ENCODE measurements at places on chromosomes 6 and 20. TPM values are rescaled to one million over a fixed set of nuclear protein-coding genes. Genes with fewer than 3 reads are reported as not detected.
A peak's percentile ranks its signal among the peaks of the same experiment; 100 is the strongest.

PTPRK gene
- 0.53 TPM for total RNA-seq

GRM1 gene
- total RNA-seq = not detected

GABRR2 gene
- total RNA-seq = 0.78 TPM

LY6G6D gene
- not detected for total RNA-seq

FABP7 gene
- total RNA-seq = not detected

FOXF2 gene
- total RNA-seq = not detected

DPPA5 gene
- not detected for total RNA-seq

SCAND1 gene
- 70.0 TPM for total RNA-seq

DNA sequence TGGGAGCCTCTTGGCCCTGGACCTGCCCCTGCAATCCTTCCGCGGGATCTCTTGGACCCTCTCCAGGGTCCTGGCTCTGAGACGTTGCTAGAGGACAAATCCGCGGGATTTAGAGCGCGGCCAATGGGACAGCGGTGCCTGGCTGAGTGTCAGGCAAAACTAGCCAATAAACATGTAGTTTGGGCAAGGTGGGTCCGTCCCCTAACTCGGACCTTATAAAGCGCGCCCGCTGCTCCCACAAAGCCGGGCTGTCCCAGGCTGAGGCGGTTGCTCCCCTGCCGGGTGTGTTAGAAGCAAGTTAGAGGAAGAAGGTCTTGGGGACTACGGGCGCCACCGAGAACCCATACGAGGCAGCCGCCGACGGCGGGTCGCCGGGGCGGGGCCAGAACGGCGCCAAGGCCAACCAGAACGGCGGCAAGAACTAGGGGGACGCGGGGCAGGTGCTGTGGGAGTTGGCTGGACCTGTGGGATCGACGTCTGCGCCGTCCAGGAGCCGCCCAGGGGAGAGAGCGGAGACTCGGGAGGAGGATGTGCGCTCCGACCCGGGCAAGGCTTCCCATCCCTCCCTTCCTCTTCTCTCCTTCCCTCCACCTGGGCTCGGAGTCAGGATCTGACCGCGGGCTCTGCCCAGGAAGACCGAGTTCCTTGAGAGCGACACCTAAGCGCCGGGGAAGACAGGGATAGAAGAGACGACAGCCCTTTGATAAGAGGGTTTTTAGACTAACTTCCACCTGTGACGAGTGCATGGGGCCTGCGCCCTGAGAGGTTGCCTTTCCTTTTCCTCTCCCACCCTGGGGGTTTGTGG lies 6.5 kb upstream of the TMEM14A start:
- peaks cover 4% of the 10 kb centered on the region for H3K36me3 ChIP-seq
- no peak overlapping the region for H3K4me3 ChIP-seq
- H3K27me3 ChIP-seq = no peaks in the 10 kb centered on the region
- H3K4me1 ChIP-seq = peaks cover 17% of the 10 kb centered on the region

GRCh38 chr20:15475483-15475882 lies 1097.8 kb downstream of the KIF16B start:
- H3K27ac ChIP-seq = no peak overlapping the region
- no peaks in the 10 kb centered on the region for H3K4me1 ChIP-seq
- DNase-seq = no peak
- no peaks in the 10 kb centered on the region for H3K27me3 ChIP-seq
- no peak overlapping the region for H3K4me3 ChIP-seq

GRCh38 chr6:73565767-73566485 lies 45.1 kb upstream of the EEF1A1 start:
- no peak overlapping the region for H3K4me3 ChIP-seq
- no peak overlapping the region for H3K27ac ChIP-seq
- H3K4me1 ChIP-seq = peaks cover 3% of the 10 kb centered on the region
- H3K27me3 ChIP-seq = no peaks in the 10 kb centered on the region
- H3K36me3 ChIP-seq = no peaks in the 10 kb centered on the region
- no peak for DNase-seq

DNA sequence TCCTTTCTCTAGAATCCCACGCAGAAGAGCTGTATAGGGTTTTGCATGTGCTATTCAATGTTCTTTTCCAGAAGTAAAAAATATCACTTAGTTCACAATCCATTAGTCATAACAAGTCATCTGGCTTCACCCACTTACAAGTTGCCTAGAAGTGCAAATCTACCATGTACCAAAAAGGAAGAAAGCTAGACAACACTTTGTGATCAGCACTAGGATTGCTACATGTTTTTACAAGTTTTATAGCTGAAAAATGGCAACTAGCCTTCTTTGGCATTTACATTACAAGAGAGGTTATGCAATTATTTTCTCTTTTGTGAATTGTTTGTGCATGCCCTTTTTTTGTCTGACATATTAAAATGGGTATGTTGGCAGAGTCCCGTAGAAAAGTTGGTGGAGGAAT lies 85.6 kb upstream of the PTPRK start:
- DNase-seq = no peak
- H3K4me1 ChIP-seq = no peaks in the 10 kb centered on the region
- no peaks in the 10 kb centered on the region for H3K36me3 ChIP-seq
- H3K4me3 ChIP-seq = no peak overlapping the region

DNA sequence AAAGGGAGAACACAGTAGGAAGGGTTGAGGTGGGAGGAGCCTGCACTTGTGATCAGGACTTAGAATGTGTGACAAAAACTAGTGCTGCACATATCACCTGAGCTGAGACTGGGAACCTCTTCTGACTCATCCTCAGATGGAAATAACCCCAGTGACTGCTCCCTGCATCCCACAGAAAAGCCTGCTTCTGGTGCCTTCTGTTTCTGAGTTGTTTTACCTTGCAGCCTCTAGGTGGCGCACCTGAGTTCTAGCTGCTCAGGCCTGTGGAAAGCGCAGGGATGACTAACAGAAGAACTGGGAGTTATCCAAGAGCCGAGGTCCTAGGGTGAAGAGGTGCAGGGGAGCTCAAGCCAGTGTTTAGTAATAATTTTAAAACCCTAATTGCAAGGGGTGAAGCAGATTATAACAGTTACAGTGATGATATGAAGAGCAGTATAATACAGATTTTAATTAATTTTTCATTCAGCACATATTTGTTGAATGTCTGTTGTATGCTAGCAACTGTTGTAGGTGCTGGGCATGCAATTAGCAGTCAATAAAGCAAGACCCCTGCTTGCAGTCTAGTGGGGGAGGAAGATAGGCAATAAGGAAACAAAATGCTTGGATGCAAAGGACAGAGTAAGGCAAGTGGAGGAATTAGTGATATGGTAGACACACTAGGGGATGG lies 302.5 kb downstream of the DHX35 start:
- no peaks in the 10 kb centered on the region for H3K4me1 ChIP-seq
- DNase-seq = peak; percentile 40
- no peaks in the 10 kb centered on the region for H3K36me3 ChIP-seq
- H3K27ac ChIP-seq = no peak overlapping the region

GRCh38 chr6:75619230-75619899 lies 17.7 kb downstream of the SENP6 start:
- no peak overlapping the region for H3K27ac ChIP-seq
- H3K27me3 ChIP-seq = no peaks in the 10 kb centered on the region
- no peak for DNase-seq

- peaks cover 6% of the 10 kb centered on the region for H3K36me3 ChIP-seq
- no peak overlapping the region for H3K27ac ChIP-seq
- peak overlapping the region; percentile 72 for H3K4me3 ChIP-seq
- DNase-seq = no peak
- peaks cover 52% of the 10 kb centered on the region for H3K27me3 ChIP-seq
Observed at GRCh38 chr6:124960757-124961463, 1.3 kb upstream of the RNF217 start.

GRCh38 chr20:17897566-17898307 lies 70.9 kb downstream of the SNX5 start:
- H3K27me3 ChIP-seq = peaks cover 31% of the 10 kb centered on the region
- peaks cover 34% of the 10 kb centered on the region for H3K4me1 ChIP-seq
- no peak for DNase-seq
- no peaks in the 10 kb centered on the region for H3K36me3 ChIP-seq
- no peak overlapping the region for H3K4me3 ChIP-seq

DNA sequence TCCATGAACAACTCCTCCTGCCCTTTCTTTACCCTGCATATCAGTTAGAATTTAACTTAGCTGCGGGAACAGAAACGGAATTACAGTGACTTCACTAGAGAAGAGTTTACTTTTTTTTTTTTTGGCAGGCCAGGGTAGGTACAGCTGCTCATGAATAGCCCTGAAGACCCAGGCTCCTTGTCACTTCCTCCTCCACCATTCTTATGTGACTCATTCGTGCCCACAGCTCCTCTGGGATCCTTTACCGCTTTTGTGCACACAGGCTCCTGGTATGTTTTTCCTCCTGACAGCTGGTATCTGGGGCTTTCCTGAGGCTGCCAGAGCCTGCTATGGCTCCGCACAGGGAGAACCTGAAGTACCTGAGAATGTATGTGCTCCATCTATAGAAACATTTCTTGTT lies 3.9 kb upstream of the KCNS1 start:
- DNase-seq = no peak
- no peaks in the 10 kb centered on the region for H3K36me3 ChIP-seq
- no peak overlapping the region for H3K4me3 ChIP-seq
- peaks cover 2% of the 10 kb centered on the region for H3K4me1 ChIP-seq

DNA sequence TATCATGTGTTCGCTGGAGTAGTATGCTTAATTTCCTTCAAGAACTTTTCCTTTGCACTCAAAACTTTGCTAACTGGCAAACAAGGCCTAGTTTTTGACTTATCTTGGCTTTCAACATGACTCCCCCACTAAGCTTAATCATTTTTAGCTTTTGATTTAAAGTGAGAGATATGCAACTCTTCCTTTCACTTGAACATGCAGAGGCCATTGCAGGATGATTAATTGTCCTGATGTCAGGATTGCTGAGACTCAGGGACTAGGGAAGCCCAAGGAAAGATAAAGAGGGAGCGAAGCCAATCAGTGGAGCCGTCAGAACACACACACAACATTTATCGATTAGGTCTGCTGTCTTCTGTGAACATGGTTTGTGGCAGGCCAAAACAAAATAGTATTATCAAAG lies 491.4 kb downstream of the CBLN4 start:
- H3K4me3 ChIP-seq = no peak overlapping the region

DNA sequence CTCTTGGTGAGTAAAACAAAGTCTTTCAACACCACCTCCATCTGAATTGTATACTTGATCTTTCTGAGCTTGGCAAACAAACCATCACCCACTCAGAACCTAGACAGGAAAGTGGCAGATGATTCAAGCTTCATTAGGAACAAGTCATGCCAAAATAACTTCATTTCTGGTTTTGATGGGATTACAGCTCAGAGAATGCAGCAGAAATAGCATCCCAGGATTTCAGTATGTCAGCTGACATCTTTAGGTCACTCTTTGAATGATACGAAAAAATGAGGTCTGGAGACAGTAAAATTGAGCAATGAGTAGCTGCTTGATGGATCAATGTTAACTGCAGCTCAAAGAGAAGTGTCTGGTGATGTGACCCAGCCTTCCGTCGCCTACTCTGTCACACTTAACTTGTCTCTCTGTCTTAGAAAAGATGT lies 92.4 kb downstream of the GJA10 start:
- H3K4me1 ChIP-seq = peaks cover 24% of the 10 kb centered on the region
- no peak overlapping the region for H3K4me3 ChIP-seq

DNA sequence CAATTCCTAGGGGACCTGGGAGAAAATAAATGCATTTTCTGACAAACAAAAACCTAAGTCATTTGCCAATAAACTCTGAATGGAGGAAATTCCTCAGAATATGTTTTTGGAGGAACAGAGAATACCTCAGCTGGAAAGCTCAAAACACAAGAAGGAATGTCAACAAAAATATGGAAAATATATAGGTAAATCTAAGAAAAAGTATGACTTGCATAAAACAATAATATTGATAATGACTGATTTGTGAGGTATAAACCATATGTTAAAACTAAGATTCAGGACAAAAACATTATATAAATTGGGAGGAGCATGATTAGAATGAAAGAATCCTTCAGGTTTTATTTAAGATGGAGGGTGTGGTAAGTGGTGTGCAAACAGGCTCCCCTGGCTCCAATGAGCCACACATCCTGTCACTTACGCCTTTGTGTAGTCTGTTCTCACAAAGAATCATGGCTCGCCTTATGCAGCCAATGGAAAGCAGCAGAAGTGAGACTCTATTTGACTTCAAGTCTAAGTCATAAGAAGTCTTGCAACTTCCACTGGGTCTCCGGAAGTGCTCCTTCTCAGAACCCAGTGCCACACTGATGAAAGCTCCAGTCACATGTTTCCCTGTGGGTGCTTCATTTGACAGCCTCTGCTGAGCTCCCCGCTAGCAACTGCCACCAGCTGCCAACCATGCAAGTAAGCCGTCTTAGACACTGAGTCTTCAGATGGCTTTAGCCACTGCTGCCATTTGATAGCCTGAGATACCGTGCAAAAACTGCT lies 8.1 kb downstream of the CFAP61 start:
- H3K4me1 ChIP-seq = no peaks in the 10 kb centered on the region
- no peak overlapping the region for H3K4me3 ChIP-seq
- DNase-seq = no peak
- no peaks in the 10 kb centered on the region for H3K36me3 ChIP-seq
- H3K27me3 ChIP-seq = peaks cover 30% of the 10 kb centered on the region

- H3K36me3 ChIP-seq = peaks cover 2% of the 10 kb centered on the region
- no peak overlapping the region for H3K27ac ChIP-seq
- H3K27me3 ChIP-seq = peaks cover 7% of the 10 kb centered on the region
- DNase-seq = no peak
Observed at GRCh38 chr6:121338956-121339355, 4.7 kb upstream of the TBC1D32 start.

GRCh38 chr20:22611636-22612035 lies 27.3 kb upstream of the FOXA2 start:
- H3K36me3 ChIP-seq = no peaks in the 10 kb centered on the region
- no peak overlapping the region for H3K4me3 ChIP-seq
- H3K27me3 ChIP-seq = no peaks in the 10 kb centered on the region
- H3K4me1 ChIP-seq = no peaks in the 10 kb centered on the region

GRCh38 chr20:31822421-31823330 lies 3.5 kb downstream of the MYLK2 start:
- no peaks in the 10 kb centered on the region for H3K36me3 ChIP-seq
- no peaks in the 10 kb centered on the region for H3K27me3 ChIP-seq
- no peak overlapping the region for H3K27ac ChIP-seq
- DNase-seq = peak; percentile 75

DNA sequence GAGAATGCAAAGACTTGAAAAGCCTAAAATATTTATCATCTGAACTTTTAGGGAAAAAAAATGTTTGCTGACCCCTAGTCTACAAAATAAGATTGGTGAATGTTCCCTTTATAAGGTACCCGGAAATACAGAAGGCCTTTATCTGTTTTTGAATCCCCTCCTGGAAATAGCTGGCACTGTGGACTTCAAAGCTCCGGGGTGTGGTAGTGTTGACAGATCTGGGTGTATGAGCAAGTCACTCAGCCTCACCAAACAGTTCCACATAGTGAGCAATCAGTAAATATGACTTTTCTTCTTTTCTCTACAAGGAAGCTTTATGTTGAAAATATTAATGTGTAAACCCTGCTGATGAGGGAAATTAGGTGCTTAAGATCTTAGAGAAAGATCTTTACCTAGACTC lies 29.2 kb upstream of the HTR1B start:
- H3K4me3 ChIP-seq = no peak overlapping the region
- DNase-seq = no peak
- H3K36me3 ChIP-seq = no peaks in the 10 kb centered on the region
- H3K27ac ChIP-seq = no peak overlapping the region
- H3K27me3 ChIP-seq = no peaks in the 10 kb centered on the region
